Forelimb muscle (tissue), 1 donor: ENCODE measurements at places on chromosomes 2 and 18.

DNA sequence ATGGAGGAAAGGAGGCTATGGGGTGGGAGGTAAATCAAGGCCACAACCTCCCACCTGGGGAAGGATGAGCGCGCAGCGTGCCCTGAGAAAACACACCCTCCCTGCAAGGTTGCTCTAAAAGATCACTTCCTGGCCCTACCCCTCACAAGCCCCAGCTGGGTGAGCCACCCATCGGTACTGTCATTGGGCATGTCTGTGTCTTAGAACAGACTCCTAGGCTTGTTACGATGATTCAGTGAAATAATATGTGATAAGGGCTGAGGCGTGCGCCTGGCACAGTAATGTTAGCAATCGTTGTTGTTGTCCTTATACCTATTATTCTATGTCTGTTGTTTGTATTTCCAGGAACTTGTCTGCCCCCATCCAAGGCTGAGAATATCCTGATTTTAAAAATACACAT, 175.1 kb downstream of the ZFP36L2 start:
- DNase-seq = no peak

GRCh38 chr18:40956213-40956612, 998.8 kb upstream of the PIK3C3 start:
- no peak for DNase-seq

DNA sequence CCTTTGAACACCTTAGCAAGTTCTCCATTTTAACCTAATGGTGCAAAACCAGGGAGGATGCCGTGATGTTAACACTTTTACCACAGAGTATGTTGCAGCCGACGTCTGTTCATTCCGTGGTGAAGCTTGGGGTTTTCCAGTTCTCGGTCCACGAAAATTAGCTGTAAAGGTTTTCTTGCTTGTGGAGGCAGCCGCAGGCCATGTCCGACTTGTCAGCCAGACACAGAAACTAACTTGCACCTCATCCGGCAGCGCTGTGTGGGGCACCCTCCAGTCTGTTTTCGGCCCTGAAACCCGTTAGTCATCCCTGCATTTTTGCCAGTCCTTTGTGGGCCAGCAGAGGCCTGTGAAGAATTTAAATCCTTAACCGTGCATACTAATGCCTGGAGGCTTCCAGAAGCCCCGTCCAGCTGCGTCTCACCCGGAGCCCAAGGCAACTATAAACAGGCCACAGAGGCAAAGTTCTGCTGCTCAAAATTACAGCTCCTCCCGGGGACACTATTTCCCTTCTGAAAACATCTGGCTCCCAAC, 70.6 kb downstream of the SH3YL1 start:
- DNase-seq = no peak

GRCh38 chr2:3143602-3144001, 234.0 kb downstream of the EIPR1 start:
- DNase-seq = no peak

GRCh38 chr18:52288403-52289004, 51.5 kb upstream of the DCC start:
- DNase-seq = no peak

DNA sequence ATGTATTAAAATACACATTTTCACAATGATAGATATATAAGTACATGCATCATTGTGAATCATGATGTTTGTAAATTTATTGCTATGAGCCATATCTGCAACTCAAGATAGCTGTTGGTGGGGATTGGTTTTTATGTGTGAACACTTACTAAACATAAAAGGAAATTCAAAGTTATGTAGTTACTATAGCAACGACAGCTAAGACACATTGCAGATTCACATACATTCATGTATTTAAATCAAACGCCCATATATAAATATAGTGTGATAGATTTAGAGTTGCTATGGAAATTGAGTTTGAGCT, 65.6 kb downstream of the MAPRE2 start:
- no peak for DNase-seq

DNA sequence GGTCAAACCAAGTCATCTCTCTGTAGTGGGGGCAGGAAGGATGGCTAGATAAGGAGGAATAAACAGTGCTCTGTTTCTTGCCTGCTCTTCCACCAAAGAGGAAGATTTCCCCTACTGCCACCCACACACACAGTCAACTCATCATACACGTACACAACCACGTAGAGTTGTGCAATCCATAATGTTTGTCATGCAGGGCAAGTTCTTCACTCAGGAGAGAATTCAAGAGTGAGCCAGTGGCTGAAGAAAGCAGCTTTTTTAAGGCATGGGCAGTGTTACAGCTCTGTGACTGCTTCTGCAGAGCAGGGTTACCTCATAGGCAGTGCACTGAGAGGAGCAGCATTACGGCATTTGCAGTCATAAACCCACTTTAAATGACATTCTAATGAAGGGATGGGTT, 283.0 kb downstream of the RND3 start:
- no peak for DNase-seq

GRCh38 chr2:122519366-122519765, 763.9 kb downstream of the TSN start:
- DNase-seq = no peak

GRCh38 chr2:10303181-10303693, 533 bp downstream of the HPCAL1 start:
- DNase-seq = no peak

- no peak for DNase-seq
Observed at GRCh38 chr2:160347269-160347863, 146.2 kb downstream of the RBMS1 start.

DNA sequence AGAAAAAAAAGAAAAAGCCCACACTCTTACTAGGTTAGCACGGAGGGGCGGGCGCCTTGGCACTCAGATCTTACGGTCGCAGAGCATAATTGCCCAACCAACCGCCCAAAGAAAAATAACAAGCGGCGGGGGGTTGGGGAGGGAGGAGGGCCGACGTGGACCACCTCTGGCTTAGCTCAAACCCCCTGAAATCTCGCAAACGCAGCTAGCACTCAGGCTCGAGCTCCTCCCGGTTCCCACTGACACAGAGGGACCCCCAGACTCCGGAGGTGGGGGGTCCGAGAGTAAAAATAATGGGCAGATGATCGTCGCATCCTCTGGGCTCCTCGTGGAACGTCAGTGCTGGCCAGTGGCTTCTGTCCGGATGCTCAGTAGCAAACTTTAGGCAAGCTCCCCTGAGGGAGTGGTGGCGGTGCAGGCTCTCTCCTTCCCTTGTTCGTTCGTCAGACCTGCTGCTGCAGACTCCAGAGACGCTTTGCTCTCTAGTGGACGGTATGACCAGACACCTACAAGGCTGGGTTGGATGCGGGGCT, 12.0 kb downstream of the CATIP start:
- DNase-seq = no peak

DNA sequence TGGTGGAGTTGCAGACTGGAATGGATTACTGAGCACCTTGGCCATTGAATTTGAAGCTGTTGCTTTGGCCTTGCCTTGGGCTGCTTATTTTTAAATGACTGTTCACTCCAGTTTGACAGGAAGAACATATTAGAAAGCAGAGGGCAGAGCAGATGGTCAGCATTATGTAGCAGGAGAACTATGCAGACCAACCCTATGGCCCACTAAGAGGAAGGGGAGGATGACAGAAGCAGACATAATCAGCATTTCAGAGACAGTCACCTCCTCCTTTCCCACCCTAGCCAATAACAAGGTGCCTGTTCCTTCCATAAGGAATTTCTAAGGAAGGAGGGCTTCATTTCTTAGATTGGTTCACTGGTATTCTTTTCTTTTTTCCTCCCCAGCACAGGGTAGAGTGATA, 2.4 kb downstream of the CHRNA1 start:
- DNase-seq = no peak

- no peak for DNase-seq
Observed at GRCh38 chr18:55128437-55128836, 169.2 kb upstream of the CCDC68 start.

DNA sequence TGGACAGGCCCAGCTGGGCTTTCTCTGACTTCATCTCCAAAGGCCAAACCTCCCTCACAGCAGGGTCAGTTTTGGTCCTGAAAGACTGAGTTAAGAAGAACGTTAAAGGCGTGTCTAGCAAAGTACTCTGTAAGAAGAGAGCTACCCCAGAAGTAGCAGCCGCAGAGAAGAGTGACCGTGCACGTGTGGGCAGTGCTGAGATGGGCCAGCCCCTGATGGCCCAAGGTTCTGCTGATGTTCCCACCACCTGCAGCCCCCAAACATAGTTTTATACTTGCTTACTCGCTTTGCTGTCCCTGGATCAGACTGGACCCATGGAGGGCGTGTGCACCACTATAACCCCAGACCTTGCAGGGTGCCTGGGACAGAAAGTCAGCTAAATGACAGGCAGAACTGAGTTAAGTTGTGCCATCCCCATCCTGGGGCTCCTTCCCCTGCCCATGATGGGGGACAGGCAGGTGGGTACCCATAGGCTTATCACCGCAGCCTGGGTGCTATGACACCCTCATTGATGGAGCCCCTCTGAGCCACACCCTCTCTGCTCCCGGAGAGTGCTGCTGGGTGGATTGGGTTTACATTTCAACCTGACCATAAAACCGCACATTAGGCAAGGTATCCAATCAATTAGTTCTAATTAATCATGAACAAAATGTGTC, 367.3 kb upstream of the HS6ST1 start:
- no peak for DNase-seq

DNA sequence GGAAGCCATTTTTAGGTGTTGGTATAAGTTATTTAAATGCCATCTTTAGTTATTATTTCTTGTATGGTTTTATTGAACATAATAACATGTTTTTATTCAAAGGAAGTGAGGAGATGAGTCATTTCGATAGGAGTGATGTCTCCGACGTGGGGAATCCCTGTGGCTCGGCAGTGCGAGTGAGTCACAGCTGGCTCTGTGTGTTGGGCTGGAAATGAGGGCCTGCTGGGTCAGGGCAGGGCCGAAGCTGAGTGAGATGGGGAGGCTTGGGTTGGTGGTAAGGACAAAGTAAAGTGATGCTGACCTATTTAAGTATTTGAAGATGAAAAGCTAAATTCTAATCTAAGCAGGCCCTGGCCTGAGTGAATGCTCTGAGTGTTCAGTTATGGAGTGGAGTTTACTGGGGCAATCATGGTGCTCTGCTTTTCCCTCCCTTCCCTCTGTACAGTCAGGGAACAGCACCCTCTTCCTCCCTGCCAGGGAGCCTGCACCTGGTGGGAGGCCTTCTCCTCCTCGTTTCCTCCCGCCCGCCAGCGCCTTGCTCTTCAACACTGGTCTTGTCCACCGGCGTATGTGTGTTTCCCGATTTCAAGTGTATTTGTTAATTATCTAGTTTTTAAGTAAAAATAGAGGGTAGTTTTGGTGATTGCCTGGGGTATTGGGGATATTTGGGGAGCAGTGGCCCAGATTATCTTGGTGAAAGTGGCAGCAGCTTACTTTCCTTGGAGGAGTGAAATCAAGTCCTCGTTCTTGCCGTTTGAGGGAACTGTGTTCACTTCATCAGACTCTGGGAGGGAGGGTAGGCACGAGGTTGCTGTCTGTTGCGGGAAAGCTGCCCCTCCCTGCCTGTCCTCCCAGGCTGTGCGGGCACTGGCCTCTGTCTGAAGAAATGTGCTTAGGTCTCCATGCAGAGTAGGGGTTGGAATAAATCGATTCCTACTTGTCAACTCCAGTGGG, 157.0 kb downstream of the LDLRAD4 start:
- DNase-seq = peak; percentile 41

DNA sequence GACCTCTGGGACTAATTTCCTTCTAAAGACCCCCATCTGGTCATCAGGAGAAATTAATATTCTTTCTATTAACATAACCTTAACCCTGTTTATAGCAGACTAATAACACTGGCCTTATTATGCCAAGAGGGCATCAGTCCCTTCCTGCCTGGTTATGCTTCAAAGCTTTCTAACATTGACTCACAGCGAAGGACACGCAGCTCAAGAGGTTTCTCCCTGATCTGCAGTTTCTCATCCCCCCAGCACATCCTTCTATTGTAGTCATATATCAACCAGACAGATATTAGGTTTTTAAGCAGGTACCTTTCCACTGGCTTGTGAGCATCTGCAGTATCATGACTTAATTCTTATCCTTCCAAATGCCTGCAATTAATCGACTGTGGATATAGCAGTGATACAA, 100.0 kb upstream of the CXCR4 start:
- no peak for DNase-seq

DNA sequence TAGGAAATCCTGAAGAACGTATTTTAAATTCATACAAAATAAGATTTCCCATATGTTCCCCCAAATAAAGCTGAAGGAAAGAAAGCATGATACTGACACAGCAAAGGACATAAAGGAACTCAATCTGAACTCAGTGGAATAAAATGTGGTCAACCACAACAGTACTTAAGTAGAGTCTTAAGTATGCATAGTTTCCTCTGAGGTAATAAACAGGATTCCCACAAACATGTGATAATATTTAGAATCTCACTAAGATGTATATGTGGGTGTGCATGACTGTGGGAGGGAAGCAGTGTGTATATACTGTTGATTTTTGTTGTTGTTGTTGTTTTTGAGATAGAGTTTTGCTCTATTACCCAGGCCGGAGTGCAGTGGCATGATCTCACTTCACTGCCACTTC, 69.3 kb downstream of the NOL10 start:
- no peak for DNase-seq

- DNase-seq = no peak
Observed at GRCh38 chr2:230124757-230125431, 56.2 kb upstream of the SLC16A14 start.

DNA sequence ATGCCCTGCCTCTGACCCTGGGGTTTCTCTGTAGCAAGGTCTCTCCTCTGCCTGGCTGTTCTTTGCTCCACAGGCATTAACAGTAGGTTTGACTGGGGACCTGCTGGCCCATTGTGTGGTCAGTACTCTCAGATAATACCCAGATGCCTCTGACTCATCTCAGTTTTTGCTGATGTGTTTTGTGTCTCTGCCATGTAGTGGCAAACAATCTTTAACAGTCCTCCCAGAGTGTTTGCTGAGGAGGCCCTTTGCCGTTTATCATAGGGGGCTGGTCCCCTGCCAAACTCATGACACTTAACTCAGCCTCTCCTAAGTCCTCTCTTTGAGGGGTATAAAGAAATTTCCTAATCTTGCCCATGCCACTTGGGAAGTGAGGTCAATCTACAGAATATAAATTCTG, 793.7 kb upstream of the FANCL start:
- DNase-seq = no peak

DNA sequence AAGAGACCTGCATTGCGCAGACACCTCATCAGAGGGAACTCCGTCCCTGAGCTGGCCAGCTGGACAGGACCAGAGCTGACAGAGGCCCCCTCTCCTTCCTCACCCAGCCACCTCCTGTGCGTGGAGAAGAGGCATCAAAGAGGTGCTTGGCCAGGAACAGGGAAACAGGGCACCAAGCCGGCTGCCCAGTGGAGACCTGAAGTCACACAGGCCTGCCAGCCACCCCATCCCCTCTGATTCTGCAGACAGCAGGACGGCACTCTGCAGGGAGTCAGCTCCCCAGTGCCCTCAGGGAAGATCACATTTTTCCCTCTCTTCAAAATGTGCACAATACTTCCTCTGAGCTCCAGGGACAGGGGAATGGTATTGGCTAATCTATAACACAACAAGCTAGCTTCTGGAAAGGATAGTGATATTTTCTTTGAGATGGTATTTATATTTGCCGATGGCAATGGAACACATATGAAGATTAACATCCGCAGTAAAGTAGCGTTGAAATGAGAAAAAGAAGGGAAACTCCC, 30.5 kb downstream of the SLC1A4 start:
- no peak for DNase-seq

GRCh38 chr2:221323513-221323912, 248.6 kb downstream of the EPHA4 start:
- no peak for DNase-seq

- DNase-seq = no peak
Observed at GRCh38 chr18:42480441-42480840, 525.4 kb downstream of the PIK3C3 start.
